ENCODE measurements at places on chromosomes 5 and 9.

DNA sequence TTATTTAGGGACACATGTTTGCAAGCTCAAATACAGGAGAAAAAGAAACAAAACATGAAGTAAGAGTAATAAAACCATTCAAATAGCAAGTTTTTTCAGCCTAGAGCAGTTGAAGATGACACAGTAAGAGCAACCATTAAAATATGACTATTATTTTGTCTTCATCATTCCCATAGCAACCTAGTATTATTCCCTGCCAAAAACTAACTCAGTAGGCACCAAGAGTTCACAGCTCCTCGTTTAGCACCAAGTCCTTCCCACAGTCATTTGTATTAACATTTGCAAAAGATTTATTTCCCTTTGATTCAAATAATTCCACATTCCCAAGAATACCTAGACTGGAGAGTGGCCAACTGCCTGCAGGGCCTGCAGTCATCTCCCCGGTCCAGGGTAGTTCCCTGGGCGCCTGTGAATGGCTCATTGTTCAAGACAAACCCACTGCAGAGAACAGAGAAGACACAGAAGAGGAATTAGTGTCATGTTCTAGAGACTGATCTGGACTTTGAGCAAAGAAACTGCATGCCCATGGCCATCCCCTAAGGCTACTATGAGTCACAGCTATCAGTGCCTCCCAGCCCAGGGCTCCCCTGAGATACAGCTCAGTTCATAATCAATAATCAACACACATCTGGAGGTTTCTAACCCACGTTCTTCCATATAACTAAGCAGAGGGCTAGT is 139.1 kb upstream of the MAP3K1 start:
- DNase-seq = no peak

- DNase-seq = no peak
Observed at GRCh38 chr9:14908295-14909180, 1.7 kb downstream of the FREM1 start.

DNA sequence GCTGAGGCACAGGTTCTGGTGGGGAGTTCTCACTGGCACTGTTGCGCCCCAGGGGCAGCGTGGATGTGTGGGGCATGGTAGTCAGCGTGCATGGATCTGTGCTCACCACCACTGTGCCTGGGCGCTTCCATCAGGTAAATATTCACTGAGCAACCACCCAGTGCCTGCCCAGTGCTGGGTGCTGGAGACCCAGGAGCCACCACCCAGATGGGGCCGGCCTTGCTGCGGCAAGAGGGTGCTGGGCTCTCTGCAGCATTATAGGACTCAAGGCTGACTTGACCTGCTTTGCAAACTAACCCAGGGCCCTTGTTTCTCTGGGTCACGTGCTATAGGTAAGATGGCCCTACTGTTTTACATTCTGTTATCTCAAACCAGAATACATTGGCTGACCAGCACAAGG is 60.5 kb downstream of the DAP start:
- no peak for DNase-seq

- no peak for DNase-seq
Observed at GRCh38 chr5:116488356-116489041, 86.1 kb downstream of the SEMA6A start.

DNA sequence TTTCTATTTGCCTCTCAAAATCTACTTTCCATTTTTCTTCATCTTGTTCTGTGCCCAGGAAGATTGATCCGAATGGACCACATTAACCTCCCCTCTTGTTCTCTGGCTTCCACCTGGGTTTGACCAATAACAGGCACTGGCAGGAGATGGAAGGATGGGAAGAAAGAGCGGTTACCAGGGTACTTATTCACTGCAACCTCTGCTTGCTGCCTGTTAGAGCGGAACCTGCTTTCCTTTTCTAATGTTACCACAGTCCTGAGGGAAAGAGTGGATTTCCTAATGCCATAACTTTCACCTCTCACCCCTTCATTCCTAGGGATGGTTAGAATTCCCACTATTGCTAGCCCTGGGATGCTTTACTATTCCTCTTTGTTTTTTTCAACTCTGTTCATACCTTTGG is 262.1 kb downstream of the RFX3 start:
- DNase-seq = no peak

GRCh38 chr5:37319037-37319782 is 51.7 kb downstream of the NUP155 start:
- DNase-seq = no peak

GRCh38 chr5:6365142-6365976 is 13.0 kb downstream of the MED10 start:
- no peak for DNase-seq

GRCh38 chr5:132067941-132068808 is 5.4 kb upstream of the CSF2 start:
- no peak for DNase-seq

DNA sequence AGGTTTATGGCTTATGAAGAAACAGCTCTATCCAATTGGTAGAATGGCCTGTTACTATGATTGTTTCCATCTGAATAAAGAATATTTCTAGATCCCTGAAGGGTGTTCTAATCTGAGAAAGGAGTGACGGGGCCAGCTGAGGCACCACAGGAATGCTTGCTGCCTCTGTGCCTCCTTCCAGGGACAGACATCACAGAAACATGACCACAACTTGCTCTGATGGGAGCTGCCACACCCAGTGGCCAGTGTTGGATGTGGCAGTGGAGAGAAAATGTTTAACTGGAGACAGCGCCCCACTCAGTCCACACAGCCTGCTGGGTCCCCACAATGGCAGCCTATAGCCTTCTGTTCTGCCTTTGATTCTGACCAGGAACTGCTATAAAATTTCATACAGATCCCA is 38.6 kb upstream of the TESK1 start:
- DNase-seq = peak; percentile 27

GRCh38 chr9:18061856-18062255 is 412.1 kb upstream of the ADAMTSL1 start:
- DNase-seq = no peak

DNA sequence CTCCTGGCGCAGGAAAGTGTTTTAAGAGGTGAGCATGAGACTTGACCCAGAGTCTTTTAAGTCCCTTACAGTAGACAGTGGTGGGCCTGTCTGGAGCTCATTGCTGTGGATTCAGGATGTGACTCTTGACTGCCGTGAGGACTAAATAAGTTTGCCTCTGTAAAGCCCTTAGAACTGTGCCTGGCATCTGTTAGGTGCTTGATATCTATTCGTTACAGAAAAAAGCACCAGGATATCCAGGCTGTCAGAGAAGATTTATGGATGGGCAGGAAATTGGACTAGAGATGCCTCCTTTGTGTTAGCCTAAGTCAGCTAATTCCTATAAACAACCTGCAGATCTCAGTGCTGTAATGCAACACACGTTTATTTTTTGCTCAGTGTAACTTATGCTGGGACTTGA is 12.6 kb downstream of the ERGIC1 start:
- no peak for DNase-seq

GRCh38 chr5:161544350-161544765 is 2.2 kb downstream of the GABRB2 start:
- DNase-seq = peak; percentile 48

DNA sequence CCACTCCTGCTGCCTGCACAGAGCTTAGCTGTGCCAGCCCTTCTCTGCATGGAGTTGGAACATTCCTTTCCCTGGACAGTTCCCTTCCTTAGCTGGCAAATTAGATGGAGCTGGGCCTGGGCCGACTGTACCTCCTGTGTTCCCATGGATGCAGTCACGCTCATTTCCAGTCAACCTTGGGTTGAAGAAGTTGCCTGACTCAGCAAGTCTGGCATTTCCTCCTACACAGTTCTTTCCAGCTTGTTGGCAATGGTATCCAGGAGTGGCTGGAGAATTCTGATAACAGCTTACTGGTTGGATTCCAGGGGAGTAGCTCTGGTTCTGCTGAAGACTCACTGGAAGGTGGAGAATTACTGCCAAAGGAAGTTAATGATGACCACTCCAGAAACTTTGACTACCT is 9.2 kb upstream of the TAF1L start:
- DNase-seq = no peak

GRCh38 chr5:86465052-86465838 is 152.5 kb upstream of the COX7C start:
- DNase-seq = no peak

DNA sequence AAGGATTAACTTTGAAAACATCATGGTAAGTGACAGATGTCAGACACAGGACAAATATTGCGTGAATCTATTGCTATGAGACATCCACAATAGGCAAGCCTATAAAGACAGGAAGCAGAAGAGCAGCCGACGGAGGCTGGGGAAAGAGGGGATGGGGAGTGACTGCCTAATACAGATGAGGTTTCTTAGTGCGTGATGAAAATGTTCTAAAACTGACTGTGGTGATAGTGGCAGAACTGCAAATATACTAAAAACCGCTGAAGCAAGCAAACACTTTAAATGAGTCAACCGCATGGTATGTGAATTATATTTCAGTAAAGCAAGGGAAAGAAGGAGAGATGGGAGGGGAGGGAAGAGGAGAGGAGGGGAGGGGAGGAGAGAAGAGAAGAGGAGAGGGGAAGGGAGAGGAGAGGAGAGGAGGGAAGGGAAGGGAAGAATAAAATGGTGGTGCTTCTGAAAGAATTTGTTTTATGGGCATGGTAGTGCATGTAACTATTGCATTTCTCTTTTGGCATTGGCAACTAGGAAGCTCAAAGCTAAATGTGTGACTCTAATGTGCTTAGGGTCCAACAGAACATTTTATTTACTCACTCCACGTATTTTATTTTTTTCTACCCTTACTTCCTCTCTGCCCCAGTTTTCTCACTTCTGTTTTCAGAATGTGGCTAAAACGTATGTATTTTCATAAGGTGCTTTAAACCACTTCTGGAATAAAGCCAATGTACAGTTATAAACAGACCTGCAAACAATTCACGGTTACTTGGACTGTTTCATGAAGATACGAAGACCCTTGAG is 21.3 kb downstream of the AKNA start:
- no peak for DNase-seq

DNA sequence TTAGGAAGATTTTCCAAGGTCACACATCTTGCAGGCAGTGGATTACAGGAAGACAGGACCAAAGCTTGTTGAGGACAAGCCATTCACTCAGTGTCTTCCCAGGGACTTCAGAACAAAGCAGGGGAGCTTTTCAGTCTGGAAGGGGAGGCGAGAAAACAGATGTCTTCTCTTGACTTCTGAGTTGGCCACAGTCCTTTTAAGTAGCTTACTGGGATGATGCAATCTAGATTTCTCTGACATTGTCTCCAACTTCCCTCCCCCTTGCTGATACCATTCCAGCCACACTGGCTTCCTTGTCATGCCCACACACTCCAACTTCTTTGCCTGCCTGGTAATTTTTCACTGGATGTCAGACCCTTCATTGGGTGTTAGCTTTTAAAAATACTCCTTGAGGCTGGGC is 174.2 kb upstream of the TBC1D2 start:
- DNase-seq = no peak

DNA sequence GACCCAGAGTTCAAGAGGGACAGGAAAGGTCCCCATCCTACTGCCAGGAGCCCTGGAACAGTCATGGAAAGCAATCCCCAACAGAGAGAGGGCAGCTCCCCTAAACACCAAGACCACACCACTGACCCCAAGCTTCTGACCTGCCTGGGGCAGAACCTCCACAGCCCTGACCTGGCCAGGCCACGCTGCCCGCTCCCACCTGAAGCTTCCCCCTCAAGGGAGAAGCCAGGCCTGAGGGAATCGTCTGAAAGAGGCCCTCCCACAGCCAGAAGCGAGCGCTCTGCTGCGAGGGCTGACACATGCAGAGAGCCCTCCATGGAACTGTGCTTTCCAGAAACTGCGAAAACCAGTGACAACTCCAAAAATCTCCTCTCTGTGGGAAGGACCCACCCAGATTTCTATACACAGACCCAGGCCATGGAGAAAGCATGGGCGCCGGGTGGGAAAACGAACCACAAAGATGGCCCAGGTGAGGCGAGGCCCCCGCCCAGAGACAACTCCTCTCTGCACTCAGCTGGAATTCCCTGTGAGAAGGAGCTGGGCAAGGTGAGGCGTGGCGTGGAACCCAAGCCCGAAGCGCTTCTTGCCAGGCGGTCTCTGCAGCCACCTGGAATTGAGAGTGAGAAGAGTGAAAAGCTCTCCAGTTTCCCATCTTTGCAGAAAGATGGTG is 31.6 kb downstream of the CD180 start:
- peak; percentile 20 for DNase-seq

DNA sequence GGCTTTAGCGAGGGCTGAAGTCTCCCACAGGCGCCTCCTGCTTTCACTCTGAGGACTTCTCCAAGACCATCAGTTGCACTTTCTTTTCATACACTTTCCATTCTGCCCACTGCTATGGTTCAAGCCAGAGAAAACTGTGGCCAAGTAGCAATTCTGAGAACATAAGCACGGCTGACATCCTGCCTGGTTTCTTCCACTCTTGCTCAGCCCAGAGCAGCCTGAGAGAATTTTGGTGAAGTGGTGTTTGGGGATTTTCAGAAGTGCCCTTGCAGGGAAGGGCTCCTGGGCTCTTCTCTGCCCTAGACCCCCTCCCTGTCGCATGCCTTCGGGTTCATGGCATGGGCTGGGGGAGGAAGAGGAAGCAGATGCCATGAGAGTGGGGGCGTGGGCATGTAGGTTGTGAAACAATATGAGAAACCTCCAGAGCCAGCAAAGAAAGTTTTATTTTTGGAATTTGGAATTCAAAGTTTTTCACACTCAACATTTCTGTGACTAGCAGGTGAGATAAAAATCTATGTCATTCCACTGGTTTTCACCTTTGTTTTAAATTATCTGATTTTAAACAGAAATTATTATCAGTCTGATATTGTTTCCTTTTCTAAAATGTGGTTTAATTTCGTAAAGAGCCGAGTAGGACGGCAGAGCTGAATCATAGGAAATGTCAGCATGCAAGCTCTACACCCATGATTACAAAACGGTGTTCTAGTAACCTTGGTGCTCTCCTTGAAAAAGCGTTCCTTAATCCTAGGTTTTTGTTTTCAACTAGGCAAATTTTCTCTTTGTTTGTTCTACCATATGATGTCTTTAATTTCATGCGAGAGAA is 27.8 kb upstream of the TNFSF8 start:
- DNase-seq = no peak

DNA sequence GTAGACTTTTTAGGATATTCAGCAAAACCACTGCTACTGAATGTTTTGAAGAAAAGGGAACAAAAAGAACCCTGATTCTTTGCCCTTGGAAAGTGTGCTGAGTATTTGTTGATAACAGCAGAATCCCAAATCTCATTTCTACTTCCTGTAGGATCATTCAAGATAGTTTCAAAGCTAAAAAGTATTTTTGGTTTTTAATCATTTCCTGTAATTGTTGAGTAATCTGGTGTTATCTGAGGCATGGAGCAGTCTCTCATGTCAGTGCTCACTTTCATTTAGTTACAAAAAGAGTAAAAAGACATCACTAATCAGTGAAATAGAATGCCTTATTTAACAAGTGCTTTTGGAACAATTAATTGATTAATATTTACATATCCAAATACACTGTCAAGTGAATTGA is 56.1 kb downstream of the ITGA2 start:
- DNase-seq = no peak

- peak; percentile 89 for DNase-seq
Observed at GRCh38 chr9:136119061-136119882, 597 bp upstream of the TMEM250 start.

GRCh38 chr5:39426746-39427105 is 1.9 kb upstream of the DAB2 start:
- no peak for DNase-seq

DNA sequence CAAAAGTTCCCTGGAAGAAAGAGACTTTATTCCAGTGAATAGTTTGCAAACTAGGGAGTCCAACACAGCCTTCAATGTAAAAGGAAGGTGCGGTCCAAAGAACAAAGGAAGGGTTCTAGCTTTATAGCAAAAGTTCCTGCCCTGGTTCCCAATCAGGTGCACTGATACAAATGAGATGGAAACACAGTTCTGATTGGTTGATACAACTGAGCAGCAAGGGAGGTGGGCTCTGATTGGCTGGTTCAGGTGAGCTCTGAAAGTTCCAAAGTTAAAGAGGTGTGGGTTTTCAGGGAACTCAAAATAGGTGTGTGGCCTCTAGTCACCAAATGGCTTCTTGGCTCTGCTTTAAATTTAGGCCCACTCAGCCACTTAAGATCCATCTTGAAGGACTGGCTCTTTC is 43.1 kb downstream of the P4HA2 start:
- DNase-seq = peak; percentile 57

All from H7 (cell line).